ENCODE measurements at places on chromosomes 13 and 19.

DNA sequence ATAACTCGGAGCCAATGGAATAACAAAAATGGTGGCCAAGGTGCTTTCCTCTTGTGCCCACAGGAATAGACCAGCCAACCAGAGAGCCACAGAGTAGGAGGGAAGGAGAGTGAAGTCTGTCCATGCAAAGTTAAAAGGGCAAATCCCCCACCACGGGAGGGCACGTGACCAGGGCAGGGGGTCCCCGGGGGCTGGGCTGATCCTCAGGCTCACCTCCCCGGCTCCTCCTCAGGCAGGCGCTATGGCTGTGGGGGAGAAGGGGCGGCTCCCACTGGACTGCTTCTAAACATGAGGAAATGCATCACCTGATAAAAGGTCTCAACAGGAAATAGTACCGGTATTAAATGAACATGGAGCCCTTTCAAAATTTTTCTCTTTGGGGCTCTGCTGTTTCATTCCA lies 73.2 kb upstream of the SLC15A1 start:
- no peak for DNase-seq

DNA sequence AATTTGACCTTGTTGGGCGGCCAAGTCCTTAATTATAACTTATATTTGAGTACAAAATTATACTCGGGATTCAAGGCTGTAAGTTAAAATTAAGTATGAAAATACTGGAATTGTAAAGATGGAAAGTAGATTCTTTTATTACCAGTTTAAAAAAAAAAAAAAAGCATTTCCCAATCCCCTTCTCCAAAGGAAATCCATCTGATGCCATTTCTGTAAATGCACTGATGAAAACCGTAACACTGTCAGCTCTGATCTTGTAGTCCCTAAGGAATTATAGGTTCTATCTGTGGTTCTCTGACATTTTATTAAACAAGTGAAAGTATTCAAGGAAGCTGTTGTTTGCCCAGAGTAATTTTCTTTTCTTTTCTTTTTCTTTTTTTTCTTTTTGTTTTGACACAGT lies 41.6 kb upstream of the HNRNPA1L2 start:
- DNase-seq: no peak

GRCh38 chr13:42466123-42466522 lies 107.8 kb upstream of the TNFSF11 start:
- no peak for DNase-seq

GRCh38 chr13:42875475-42876269 lies 94.3 kb downstream of the FAM216B start:
- no peak for DNase-seq

DNA sequence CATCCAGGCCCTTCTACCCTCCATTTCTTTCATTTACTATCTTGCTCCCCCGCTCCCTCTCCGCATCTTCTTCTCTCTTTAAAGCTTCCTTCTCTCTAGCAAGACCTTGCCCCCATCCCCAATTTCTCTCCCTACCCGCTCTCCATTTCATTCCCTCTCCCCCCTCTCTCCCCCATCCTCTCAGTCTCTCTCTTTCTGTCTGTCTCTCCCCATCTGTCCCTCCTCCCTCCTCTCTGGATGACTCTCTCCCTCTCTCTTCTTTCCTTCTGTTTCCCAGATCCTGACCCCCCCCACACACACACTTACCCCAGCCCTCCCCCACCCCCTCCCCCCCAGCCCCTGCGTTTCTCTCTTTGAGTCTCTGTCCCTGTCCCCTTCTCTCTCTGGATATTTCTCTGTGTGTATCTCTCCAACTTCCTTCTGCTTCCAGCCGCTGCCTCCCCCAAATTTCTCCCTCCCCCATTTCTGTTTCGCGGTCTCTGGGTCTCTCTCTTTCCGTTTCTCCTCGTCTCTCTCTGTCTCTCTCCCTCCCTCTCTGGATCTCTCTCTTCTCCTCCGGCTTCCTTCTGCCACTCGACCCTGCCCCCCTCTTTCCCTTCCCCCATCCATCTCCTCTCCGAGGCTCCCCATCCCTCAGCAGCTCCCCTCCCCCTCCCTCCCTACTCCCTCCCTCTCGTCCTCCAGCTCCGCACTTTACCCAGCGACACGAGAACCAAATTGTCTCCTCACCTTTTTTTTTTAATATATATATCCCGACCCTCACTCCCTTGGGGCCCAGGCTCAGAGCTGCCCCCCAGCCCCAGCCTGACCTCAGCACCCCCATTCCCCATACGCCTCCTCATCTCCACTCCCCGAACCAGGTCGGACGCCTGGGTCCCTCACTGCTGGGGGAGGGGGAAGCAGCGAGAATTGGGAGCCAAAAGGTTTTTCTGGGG lies 3.6 kb upstream of the CACNG8 start:
- DNase-seq: no peak

DNA sequence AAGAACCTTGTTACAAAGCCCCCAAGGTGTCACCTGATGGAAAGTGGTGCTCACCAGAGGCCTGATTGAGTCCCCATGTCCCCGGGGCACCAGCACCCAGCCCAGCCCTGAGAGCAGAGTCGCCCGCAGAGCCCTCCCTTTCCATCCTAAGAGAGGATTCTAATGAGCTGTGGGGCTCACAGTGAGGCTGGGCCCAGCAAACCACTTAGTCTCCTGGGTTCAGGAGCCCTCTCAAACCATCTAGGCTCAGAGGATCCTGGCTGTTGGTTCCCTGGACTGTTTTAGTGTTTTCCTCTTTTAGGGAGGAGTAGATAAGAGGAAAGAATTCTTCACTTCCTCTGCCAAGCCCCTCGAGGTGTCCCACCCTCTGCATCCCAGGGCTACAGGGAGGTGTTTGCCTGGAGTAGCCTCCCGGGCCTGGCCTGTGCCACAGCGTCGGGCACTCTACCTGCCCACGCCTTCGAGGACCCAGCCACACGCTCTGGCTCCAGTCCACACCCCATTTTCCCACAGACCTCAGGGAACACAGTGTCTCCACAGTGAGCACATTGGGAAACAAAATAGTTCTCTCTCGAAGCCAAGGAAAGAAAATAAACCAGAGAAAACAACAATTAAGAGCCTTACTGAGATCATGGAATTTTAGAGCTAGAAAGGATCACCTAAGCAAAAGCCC lies 34.4 kb downstream of the DHRS12 start:
- DNase-seq: no peak

- no peak for DNase-seq
Observed at GRCh38 chr13:78820541-78820940, 161.6 kb upstream of the OBI1 start.

DNA sequence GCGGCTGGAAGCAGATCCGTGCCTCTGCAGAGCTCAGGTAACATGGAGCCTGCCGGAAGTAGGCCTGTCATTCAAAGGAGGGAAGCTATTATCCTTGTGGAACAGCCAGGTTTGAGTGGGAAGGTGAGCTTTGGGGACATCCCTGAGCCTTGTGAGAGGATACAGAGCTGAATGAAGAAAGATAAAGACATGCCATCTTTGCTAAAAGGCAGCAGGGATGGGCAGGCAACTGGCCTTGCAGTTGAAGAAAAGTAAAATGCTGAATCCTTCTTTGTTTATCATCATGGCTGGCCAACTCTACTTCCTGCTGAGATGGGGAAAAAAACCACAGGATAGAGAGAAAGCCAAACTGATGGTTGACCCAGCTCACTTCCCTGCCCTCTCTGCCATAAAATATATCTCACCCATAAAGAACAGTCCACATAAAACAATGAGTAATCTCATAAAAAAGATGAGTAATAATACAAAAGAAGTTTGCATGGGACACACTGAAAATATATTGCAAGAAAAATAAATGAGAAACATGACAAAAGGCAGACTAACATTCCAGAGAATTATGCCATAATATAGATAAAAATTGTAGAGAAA lies 226.3 kb downstream of the DLEU7 start:
- DNase-seq: peak; percentile 56

DNA sequence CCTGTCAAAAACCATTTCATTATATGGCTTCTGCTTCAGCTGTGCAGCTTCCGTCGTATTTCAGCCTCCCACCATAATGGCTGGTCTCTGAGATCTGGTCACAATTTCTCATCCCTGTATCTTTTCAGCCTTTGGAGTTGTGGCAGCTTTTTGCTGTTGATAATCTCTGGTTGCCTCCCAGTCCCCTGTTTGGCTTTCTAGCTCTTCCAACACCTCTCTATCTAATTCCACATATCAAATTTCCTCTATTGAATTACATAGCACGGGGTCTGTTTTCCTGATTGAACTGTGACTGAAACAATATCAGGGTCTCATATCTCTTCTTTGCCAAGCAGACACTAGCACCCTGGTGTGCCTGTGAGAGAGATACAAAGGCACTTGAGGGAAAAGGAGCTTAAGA lies 222.1 kb upstream of the OBI1 start:
- no peak for DNase-seq

DNA sequence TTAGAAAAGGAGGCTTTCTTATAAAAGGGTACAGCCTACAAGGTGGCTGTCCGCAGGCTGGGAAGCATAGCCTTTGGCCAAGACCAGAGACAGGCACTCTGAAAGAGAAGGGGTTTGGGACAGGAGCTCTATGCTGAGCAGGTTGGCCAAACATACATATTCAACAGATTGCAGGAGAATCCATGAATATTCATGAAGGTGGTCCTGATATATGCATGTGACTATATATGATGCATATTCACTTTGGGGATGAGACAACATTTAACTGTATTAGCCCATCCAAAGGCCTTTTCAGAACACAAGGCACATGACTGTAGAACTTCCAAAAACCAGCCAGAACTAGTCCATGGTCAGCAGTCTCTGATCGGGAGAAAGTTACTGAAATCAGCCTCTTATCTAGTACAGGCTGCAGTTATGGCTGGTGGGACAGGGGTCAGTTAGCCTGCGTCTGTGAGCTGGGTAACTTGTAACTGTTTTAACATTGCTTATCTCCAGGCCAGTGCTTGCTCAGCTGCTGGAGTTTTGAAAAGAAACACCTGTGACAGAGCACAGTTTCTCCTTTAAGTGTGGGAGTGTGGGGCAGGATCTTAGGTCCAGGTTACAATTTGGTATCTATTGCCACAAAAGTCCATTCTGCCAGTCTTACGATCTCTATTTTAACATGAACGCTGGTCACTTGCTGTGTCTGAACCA lies 924.2 kb downstream of the UQCRFS1 start:
- DNase-seq: no peak

DNA sequence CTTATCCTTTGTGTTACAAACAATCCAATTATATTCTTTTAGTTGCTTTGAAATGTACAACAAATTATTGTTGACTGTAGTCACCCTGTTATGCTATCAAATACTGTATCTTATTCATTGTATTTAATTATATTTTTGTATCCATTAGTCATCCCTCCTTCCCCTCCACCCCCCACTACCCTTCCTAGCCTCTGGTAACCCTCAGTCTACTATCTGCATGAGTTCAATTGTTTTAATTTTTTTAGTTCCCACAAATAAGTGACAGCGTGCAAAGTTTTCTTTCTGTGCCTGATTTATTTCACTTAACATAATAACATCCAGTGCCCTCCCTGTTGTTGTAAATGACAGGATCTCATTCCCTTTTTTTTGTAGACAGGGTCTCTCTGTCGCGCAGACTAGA lies 4.5 kb downstream of the SAE1 start:
- DNase-seq: no peak

DNA sequence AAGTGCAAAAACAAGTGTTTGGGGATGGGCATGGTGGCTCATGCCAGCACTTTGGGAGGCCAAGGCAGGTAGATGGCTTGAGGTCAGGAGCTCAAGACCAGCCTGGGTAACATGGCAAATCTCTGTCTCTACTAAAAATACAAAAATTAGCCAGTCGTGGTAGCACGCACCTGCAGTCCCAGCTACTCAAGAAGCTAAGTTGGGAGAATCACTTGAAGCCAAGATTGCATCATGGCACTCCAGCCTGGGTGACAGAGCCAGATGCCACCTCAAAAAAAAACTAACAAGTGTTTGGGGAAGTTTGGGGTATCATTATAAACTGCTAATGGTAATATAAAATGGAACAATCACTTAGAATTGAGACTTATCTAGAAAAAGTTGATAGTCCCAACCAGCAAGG lies 24.6 kb downstream of the XPO4 start:
- no peak for DNase-seq

DNA sequence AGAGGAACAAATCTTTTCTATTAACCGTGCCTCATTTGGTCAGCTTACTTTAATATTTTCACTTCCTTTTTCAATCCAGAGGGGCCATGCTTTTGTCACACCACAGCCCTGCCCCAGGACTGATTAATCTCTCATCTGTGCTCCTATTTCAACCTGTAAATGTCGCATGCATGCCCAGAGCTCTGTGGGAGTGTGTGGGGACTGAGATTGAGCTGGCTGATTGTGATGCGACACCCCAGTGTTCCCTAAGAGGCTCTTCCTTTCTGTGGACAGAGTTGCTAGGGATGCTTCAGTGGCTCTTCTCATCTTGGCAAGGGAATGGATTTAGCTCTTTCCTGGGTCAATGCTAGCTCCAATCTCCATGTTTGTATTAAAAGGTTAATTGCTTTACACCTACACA lies 249.6 kb downstream of the TDRD3 start:
- DNase-seq: no peak

DNA sequence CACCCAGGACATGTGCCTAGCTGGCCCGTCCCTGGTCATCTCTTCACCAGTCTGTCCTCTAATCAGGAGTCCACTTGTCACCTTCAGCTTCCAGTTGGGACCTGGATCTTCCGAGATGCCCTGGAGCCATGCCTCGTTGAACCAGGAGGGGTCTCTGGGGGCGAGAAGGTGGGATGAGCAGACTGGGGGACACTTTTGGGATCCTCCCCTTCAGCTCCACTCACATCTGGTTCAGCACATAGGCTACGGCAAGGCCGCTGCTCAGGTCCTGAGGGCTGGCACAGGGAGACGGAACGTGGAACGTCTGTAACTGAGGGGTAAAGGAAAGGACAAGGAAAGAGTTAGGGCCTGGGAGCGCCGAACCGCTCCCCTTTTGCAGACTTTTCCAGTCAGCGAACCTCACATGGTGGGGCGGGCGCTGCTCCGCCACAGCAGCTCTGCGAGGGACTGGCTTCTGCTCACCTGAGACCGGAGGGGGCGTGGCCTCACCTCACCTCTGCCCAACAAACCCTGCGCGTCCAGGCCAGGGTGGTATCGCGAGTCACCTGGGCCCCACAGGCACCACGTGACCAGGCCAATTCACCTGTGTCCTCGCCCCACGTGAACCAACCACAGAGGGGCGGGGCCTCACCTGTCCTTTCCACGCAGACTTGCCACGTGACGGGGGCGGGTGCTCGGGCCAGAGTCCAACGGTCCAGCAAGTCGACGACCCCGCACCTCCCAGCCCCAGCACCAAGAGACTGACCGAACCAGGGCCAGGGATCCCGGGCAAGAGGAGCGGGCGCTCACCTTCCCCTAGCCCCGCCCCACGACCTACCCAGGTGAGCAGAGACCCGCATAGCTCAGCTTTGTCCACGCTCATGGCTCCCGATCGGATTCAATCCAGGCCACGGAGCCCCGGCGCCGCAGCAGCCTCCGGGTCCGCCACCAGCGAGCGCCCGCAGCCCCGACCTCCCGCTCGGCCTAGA lies at the start of gene HOOK2:
Gene HOOK2 (minus strand): TSS at position 965 of the 968 bp plus-strand sequence. CDS start 103 bp downstream, at position 862.
- no peak for DNase-seq

GRCh38 chr19:3459965-3460582 lies 20.3 kb downstream of the SMIM24 start:
- no peak for DNase-seq

DNA sequence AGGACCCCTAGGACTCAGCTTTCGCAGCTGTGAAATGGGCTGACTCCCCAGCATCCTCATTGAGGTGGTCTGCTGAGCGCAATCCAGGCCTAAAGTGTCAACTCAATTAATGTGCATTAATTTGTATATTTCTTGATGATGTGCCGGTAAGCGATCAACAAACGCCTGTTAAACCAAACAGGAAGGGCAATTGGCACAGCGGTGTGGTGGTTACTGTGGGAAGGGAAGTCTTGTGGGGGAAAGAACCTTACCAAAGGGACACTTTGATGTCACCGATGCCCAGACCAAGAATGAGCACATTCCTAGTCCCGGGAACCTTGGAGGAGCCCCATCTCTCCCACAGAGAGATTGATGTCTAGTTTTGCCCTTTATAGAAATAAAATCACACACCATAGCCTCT lies 1.6 kb downstream of the JAK3 start:
- no peak for DNase-seq
